ENCODE measurements at places on chromosomes 11 and 22. TPM values are rescaled to one million over a fixed set of nuclear protein-coding genes. Genes with fewer than 3 reads are reported as not detected.

- no peak for DNase-seq
Observed at GRCh38 chr11:36688132-36688531, 90.1 kb upstream of the RAG2 start.

Gene CFAP300
- 6.5 TPM for polyA plus RNA-seq

Gene AKIP1
- 22.3 TPM for polyA plus RNA-seq

DNA sequence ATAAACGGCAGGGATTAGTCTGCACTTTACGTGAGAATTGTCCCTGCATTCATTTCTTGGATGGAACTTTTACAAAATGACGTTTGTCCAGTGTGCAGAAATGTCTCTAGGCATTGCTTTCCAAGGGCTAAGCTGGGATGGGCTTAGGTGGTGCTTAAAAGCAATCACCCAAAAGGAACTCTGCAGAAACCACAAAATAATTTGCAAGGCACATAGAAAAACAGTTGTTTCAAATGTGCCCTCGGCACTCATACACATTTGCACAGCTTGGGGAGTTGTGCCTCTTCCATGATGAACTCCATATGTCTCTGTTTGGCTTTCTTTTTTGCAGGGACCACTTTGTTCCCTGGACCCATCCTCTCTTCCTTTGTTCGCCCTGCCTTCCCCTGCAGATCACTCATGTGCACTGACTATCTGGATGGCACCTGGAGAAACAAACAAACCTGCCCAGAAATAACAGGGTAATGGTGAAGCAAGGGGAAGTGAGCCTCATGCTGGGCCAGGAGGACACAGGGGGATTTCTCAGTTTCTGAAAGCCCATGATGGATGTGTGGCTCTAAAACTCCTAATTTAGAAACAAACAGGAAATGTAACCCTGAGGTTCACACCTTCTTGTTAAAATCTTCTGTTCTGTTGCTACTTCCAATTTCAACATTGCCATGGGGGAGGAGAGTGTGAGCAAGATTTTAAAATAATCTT, 150.2 kb downstream of the SNX19 start:
- no peak for DNase-seq

- no peak for DNase-seq
Observed at GRCh38 chr11:112786886-112787530, 174.2 kb upstream of the NCAM1 start.

Gene ZFTA
- polyA plus RNA-seq, result 45.3 TPM

- no peak for DNase-seq
Observed at GRCh38 chr11:125224391-125225021, 60.0 kb downstream of the PKNOX2 start.
